ENCODE measurements at places on chromosomes 2 and 18.

DNA sequence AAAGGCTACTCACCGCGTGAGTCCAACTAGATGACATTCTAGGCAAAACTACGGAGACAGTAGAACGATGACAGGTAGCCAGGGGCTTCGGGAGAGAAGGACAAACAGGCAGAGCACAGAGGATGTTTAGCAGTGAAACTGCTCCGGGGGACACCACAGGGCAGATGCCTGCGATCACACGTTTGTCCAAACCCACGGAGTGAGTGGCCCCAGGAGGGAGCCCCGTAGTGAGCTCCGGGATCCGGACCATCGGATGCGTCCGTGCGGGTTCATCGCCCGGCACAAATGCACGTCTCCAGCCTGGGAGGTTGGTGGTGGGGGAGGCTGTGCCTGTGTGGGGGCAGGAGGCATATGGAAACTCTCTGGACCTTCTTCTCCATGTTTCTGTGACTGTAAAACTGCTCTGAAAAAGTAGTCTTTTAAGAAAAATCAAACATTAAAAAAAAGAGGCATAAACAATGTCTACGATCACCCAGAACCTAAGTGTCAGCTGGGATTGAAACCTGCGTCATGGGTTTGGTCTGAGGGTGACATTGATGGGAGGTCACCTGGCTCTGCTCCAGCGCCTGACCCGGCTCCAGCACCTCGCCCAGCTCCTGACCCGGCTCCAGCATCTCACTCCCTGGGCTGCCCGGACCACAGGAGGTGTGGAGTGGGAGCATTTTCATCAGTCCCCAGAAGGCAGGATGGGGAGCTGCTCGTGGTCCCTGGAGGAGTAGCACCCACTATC lies 83.0 kb upstream of the CTDP1 start:
- DNase-seq: no peak

DNA sequence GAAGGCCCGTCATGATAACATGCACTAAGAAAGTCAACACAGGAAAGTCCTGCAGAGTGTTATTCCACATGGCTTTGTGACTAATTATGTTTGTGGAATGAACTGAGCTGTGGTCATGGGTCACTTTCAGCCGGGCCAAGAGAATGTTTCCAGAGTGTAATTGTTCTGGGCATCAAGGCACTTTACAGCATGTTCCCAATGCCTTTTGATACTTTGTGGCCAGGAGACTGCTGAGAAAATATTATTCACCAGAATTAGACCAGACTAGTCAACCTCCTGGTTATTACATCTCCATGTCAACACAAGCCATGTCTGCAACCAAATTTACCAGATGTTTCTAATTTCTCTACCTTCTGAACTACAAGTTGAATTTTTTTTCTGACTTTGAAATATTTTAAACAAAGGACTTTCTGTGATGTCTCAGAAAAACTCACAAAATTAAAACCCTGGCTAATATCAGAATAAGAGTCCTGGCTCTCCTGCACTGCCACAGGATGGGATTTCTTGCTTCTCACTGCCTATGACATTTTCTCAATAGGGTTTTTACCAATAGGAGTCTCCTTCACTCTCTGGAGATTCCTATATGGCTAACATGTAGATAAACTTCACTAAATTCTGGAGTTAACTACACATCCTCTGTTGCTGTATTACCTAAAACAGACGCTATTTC lies 90.6 kb upstream of the WDR75 start:
- peak; percentile 99 for DNase-seq

- DNase-seq: no peak
Measured at GRCh38 chr18:2709316-2709715, 53.8 kb downstream of the SMCHD1 start.

DNA sequence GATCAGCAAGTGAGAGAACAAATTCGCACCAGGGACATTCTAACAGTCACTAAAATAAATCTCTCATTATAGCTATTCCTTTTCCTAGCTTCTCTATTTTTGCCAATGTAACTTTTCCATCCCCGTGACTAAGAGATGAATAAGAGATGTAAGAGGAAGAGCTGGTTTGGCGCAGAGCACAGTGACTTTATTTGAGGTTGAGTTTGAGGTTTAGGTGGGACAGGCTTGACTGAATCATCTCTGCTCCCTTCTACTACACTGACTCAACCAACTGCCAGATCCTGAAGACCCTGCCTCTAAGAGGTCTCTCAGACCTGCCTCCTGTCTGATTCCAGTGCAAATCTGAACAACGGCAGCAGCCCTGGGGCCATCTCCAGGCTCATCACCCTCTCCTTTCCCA lies 28.0 kb downstream of the RFX8 start:
- peak; percentile 81 for DNase-seq

- DNase-seq: no peak
Measured at GRCh38 chr2:16043192-16043591, 102.8 kb downstream of the MYCN start.

GRCh38 chr18:54918060-54918459 lies 41.2 kb downstream of the CCDC68 start:
- no peak for DNase-seq

Data from astrocyte of the cerebellum (primary cell).